ENCODE measurements at places on chromosomes 7 and 10. TPM values are rescaled to one million over a fixed set of nuclear protein-coding genes. Genes with fewer than 3 reads are reported as not detected.

CROT gene
- 20.7 TPM for total RNA-seq

DNA sequence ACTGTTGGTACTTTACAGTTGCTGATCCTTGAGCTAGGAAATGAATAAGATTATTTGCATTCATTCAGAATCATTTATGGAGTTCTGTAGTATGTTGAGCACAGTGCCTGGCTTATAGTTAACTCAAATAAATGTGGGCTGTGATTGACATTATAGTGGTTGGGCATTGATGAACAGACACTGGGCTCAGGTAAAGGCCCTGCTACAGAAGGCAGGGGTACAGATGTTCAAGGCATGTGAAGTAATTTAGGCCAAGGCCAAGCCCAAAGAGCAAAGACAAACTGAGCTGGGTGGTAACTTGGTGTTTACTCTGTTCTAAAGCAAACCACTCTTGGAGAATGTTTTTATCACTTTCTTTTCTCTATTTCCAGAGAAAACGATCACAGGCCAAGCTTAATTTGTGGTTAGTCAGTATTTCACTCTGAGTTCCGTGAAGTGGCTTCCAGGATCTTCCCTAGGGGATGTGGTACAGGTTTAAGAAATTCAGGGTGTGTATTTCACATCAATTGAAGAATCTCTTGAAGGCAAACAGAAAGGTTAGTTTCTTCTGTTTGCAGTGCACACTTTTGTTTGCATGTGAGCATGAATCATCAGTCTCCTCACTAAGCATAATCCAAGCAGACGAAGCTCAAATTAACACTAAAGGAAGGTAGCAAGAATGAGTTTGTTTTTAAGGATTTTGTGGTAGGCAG lies 113.9 kb upstream of the PRR15 start:
- DNase-seq: no peak

- DNase-seq: peak; percentile 35
These were observed 23.5 kb downstream of the ASB4 start for GRCh38 chr7:95509199-95509598.

GRCh38 chr10:12241810-12242529 lies 46.0 kb downstream of the CDC123 start:
- DNase-seq: peak; percentile 18

- DNase-seq: no peak
These were observed 123.7 kb downstream of the CNOT4 start for GRCh38 chr7:135386181-135386580.

STRIP2 gene
- total RNA-seq: 0.96 TPM

GRCh38 chr7:103113164-103113563 lies 35.7 kb downstream of the NAPEPLD start:
- DNase-seq: no peak

DNA sequence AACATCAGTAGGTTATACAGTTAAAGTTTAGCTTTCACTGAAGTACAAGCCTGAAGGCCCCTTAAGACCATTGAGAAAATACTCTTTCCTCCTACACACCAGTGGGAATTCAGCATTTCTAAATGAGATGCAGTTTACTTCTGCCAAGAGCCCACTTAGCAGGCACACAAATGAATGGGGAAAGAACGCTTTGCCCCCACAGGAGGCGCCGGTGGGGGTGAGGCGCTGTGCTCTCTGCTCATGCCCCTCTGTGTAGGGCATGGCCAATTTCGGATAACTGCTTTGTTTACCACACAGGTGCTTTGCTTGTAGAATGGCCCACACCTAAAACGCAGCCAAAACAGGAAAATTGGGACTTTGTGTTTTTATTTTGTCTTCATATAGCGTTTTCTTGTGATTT lies 15.9 kb upstream of the LAT2 start:
- DNase-seq: no peak

DNA sequence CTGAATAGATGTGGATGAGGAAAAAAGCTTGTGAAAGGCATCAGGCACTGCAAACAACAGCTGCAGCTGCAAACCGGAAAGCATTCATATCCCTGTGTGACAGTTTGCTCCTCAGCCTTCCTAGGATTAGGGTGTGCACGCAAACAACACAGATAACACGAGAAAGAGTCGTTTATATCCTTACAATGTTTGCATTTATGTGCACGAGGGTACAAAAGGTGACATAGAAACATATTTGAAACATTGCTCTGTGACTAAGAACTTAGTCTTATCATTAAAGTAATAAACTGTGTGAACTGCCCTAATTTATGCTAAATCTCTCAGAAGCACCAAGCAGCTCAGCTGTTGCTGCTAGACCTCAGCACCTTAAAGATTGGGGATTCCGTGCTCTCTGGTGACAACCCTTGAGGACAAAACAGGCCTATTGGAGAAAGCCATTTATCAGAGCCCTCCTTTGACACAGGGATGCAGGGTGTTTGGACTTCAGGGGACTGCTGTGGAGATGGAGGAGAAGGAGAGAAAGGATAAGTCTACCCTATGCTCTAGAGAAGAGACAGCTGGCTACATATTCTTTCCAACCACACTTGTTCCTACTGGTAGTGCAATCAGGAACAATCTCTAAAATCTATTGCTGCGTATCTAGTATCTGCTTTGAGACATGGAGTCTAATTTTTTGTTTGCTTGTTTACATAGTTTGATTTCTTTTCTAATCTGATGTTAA lies 176.2 kb downstream of the GNAT3 start:
- DNase-seq: peak; percentile 41

GRCh38 chr7:77684030-77684429 lies 12.2 kb upstream of the RSBN1L start:
- DNase-seq: peak; percentile 66

IGF2BP3 gene
- total RNA-seq: 51.3 TPM

DNA sequence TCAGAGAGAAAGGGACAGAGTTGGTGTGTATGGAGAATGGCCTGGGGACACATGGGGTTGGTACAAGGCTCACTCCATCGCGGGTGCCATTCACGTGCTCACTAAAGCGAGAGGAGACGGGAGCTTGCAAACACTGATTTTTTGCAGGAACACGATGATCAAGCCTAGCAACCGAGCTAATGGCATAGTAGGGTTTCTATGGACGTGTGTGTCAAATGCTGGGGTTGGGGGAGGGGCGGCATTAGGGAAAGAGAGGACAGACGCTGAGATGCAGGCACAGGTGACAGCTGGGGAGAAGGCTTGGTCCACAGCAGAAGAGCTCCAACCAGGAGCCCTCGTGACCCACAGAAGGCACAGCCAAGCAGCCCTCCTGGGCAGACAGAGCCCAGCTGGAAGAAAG lies 33.9 kb downstream of the RCC1L start:
- no peak for DNase-seq

LBX1 gene
- 0.24 TPM for total RNA-seq

TRIM74 gene
- total RNA-seq: not detected

CPA2 gene
- total RNA-seq: 1.9 TPM

GRCh38 chr10:99905971-99906370 lies 103.8 kb downstream of the DNMBP start:
- DNase-seq: no peak

DNA sequence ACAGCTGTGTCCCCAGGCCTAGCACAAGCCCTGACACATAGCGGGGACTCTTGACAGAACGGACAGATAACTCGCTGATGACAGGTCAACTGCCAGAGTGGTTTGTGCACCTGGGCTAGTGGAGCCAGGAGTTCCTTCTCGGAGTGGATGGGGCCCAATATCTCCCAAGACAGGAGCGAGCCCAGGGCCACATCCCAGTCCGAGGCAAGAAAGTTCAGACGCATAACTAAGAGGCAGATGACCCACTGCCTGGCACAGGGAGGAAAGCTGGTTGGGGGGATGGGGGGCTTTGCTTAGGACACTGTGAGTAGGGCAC lies 69.6 kb upstream of the ZNF479 start:
- DNase-seq: no peak

GRCh38 chr7:128888039-128888755 lies 22.3 kb downstream of the KCP start:
- no peak for DNase-seq

DNA sequence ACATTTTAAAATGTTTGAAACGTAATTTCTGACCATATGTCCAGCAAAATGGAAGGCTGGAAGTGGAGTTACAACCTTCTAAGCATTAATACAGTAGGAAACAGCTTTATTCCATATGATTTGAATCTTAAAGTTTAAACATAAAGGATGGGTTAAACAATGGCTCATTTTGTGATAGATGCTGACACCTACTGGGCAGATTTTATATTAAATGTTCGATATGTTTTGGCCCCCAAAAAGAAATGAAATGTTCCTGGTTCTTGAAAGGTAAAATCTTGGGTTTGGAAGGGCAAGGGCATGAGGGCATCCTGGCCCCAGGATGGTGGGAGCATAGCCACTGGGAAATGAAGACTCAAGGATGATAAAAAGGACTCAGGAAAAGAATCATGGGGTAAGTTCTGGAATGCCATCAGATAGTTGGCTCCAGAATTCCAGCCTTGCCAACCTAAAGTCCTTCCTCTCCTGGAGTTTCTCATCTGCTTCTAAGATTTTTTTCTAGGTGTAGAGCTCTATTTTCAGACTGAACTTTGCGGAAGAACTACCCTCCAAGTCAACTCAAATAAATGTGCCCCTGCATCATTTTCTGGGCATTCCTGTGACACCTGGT lies 34.6 kb upstream of the SLC35G1 start:
- peak; percentile 16 for DNase-seq

- no peak for DNase-seq
These were observed 166.2 kb downstream of the RAPGEF5 start for GRCh38 chr7:22190736-22191135.

SEMA4G gene
- 0.24 TPM for total RNA-seq

MKI67 gene
- 10.6 TPM for total RNA-seq

DNA sequence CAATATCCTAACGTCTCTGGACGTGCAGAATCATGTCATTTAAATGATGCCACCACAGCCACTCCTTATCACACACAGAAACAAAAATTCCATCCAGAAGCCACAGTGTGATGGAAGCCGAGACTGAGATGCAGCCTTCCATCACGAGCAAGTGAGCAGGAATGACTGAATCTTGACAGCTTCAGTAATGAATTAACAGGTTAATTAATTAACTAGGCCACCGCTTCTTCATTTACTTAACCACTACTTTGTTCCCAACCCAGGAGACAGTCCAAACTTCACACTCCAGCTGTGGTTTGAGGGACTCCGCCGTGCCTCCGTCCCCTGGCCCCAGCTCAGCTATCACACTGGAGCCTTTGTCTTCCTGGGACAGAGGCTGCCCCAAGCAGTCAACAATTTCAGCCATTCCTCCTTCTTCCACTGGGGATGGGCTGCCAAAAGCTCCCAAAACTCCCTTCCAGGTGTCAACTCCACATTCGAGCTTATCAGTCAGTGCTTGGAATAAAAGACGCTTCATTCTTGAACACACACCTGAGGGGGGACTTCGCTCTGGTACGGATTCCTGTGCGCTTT lies 65.9 kb downstream of the FGFR2 start:
- DNase-seq: no peak

DNA sequence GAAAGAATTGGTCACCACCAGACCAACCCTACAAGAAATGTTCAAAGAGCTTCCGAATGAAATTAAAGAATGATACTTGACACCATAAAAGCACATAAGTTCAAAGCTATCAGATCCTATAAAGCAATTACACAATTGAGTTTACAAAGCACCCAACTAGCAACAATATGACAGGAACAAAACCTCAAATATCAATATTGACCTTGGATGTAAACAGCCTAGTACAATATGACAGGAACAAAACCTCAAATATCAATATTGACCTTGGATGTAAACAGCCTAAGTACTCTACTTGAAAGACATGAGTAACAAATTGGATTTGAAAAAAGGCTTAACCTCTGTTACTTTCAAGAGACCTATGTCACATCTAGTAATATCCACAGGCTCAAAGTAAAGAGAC lies 1201.4 kb downstream of the XPNPEP1 start:
- DNase-seq: no peak

DNA sequence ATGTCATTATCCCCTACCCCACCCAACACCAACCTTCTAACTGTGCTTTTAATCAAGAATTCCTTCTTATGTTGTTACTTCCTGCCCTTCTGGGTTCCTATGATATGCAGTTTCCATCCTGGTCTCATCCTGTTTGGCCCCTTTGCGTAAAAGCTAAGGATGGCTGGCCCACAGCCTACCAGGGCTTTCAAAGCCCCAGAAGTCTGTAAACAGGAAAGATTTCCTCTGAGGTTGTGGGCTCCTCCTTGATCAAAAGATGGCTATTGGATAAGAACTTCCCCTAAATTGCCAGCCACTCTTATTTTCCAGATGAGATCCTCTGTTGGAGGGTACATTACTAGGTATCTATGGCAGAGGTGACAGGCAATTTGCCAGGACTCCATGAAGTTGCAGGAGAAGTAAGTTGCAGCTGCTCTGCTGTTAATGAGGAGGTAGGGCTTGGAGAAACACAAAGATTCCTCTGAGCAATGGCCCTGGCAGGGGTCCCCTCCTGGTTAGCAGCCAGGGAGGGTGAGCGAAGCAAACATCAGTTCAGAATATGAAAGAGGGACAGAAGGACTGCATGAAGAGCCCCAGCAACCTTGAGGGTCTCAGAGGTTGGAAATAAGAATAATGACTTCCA lies 32.1 kb downstream of the NRP1 start:
- DNase-seq: no peak

- no peak for DNase-seq
These were observed 473.0 kb downstream of the GALNT17 start for GRCh38 chr7:71604818-71605414.

GRCh38 chr7:26328498-26329390 lies 37.1 kb downstream of the SNX10 start:
- DNase-seq: no peak

GRCh38 chr10:77305650-77306632 lies 331.7 kb downstream of the KCNMA1 start:
- DNase-seq: peak; percentile 61

GRCh38 chr10:59276919-59277318 lies 85.4 kb downstream of the FAM13C start:
- no peak for DNase-seq

ZNF777 gene
- total RNA-seq: 4.3 TPM

MACC1 gene
- 3.1 TPM for total RNA-seq

GRCh38 chr10:20407357-20407756 lies 489.8 kb downstream of the NEBL start:
- DNase-seq: no peak
